ENCODE measurements at places on chromosomes 16 and 17. TPM values are rescaled to one million over a fixed set of nuclear protein-coding genes. Genes with fewer than 3 reads are reported as not detected.

The FBRS gene
- total RNA-seq: 11.1 TPM

The DNAH3 gene
- total RNA-seq: 0.21 TPM

The SCNN1G gene
- total RNA-seq: 0.85 TPM

The MGAT5B gene
- total RNA-seq: not detected

The CHST4 gene
- total RNA-seq: not detected
